Parietal lobe (tissue), 2 donors: ENCODE measurements at places on chromosomes 4 and X. TPM values are rescaled to one million over a fixed set of nuclear protein-coding genes. Genes with fewer than 3 reads are reported as not detected.

Gene RHOXF1
- total RNA-seq: not detected

Gene SATL1
- 3.1 TPM for total RNA-seq

Gene FAT1
- total RNA-seq: 36.9 TPM

Gene YIPF6
- total RNA-seq: 26.6 TPM
